Globus pallidus (tissue), 1 donor: ENCODE measurements at places on chromosomes 16 and 17.

DNA sequence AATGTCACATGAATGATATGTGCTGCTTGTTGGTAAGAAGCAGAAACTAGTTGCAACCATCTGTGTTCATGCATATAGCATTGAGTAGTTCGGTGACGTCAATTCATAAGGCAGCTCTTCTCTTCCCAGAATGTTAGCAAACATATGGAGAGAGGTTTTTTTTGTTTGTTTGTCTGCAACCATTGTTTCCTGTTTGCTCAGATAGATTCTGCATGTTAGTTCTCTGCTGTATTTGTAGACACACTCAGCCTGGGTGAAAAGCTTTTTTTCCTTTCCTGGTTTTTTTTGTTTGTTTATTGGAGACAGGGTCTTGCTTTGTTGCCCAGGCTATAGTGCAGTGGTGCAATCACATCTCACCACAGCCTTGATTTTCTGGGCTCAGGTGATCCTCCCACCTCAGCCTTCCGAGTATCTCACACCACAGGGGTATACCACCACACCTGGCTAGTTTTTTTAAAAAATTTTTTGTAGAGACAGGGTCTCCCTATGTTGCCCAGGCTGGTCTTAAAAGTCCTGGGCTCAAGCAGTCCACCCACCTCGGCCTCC lies 16.7 kb downstream of the WSB1 start:
- no peak for DNase-seq

- DNase-seq: no peak
Measured at GRCh38 chr16:4365014-4365406, 6.6 kb upstream of the VASN start.

- DNase-seq: no peak
Measured at GRCh38 chr17:36131421-36131820, 27.8 kb downstream of the CCL4 start.

GRCh38 chr17:40561871-40562611 lies 3.2 kb downstream of the CCR7 start:
- DNase-seq: no peak

DNA sequence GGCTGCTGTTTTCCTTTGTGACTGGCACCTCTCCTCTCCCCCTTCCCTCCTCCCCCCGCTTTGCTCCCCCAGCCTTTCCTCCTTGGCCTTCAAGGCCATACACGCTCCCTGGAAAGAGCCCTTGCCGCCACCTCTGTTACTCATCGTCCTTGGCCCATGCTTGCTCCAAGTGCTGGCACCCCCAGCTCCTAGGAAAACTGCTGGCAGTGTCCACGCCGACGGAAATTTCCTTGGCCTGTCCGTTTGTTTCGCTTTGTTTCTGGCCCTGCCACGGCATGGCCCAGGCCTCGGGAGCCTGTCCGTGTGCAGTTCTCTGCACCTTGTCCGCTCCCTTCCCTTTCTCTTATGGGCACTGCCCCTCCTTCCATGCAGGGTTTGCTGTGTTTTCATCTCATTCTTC lies 18.0 kb downstream of the CA5A start:
- DNase-seq: peak; percentile 29

GRCh38 chr17:45218895-45219661 lies 2.6 kb upstream of the FMNL1 start:
- peak; percentile 61 for DNase-seq

DNA sequence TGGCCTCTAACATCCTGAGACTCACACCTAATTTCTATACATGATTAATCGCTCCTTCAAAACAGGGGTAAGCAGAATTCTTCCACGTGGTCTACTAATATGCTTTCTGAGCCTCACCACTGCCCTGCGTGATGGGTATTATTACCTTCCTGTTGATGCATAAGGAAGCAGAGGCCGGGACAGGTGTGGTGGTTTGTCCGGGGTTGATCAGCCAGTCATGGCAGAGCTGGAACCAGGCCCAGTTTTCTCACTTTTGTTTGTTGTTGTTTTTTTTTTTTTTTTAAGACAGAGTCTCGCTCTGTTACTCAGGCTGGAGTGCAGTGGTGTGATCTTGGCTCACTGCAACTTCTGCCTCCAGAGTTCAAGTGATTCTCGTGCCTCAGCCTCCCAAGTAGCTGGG lies 31.2 kb downstream of the RNF135 start:
- no peak for DNase-seq

DNA sequence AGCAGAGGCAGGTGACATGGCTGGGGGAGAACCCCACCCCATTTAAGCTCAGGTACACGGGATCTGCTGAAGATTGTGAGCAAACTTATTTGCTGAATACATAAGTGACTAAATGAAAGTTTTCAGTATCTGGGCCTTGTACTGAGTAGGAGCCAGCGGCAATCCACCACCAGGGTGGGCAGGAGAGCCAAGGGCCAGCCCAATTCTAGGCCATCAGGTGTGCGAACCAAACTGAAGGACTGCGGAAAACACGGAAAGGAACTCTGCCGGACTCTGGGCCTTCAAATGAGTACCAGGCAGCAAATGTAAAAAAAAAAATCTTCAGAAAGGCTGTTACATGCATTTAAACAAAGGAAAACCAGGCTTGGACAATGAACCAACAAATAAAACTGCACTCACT lies 19.7 kb downstream of the ARHGAP17 start:
- no peak for DNase-seq

DNA sequence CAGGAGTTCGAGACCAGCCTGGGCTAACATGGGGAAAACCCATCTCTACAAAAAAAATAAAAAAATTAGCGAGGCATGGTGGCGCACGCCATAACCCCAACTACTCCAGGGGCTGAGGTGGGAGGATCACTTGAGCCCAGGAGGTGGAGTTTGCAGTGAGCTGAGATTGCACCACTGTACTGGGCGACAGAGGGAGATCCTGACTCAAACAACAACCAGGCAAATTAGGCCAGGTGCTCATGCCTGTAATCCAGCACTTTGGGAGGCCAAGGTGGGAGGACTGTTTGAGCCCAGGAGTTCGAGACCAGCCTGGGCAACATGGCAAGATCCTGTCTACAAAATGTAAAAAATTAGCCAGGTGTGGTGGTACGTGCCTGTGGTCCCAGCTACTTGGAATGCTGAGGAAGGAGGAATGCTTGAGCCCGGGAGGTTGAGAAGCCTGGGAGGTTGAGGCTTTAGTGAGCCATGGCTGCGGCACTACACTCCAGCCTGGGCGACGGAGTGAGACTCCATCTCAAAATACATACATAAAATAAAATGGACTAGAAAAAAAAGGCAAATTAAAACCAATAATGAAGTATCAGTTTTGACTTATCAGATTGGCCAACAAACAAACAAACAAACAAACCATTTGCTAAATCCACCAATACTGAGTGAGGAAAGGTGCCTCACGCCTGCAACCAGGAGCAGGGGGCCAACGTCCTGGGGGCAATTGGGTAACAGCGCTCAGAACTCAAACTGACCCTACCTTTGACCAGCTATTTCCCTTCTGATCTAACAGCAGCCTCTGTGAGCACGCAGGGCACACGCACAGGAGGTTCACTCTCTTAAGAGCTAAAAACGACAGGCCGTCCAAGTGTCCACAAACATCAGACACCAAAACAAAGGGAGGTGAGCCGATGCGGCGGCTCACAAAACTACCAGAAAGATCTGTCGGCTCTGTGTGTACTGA lies 19.4 kb upstream of the FASN start:
- DNase-seq: no peak

GRCh38 chr17:9802294-9802693 lies 10.9 kb upstream of the DHRS7C start:
- no peak for DNase-seq

DNA sequence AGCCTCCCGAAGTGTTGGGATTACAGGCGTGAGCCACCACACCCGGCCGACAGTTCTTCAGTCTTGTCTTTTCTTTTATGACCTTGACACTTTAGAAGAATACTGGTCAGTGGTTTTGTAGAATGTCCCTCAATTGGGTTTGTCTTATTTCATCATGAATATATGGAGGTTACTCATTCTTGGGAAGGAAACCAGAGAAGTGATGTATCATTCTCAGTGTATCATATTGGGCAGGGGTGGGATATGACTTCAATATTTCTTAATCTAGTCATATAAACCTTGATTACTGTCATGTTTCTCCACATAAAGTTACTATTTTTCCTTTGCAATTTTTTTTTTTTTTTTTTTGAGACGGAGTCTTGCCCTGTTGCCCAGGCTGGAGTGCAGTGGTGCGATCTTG lies 36.9 kb downstream of the SNTB2 start:
- no peak for DNase-seq

GRCh38 chr16:58218786-58219185 lies 20.9 kb upstream of the CSNK2A2 start:
- DNase-seq: no peak

- DNase-seq: no peak
Measured at GRCh38 chr17:15404106-15405057, 63.0 kb upstream of the TEKT3 start.

DNA sequence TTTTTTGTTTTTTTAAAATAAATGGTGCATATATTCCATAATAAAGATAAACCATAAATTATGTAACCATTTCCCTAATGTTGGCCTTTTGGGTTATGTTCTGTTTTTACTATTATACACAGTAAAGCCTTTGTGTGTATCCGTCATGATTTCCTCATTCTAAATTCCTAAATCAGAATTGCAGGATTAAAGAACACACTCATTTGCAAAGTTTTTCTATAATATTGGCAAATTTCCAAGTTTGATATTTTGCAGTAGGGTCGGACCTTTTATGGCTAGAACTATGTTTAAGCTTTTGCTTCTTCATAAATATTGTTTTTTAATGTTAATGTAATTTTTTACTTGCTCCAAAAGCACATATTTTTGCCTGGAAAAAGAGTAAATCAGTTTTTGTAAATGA lies 16.6 kb downstream of the GOSR1 start:
- DNase-seq: no peak

GRCh38 chr17:9522074-9522473 lies 53.5 kb downstream of the STX8 start:
- peak; percentile 54 for DNase-seq

DNA sequence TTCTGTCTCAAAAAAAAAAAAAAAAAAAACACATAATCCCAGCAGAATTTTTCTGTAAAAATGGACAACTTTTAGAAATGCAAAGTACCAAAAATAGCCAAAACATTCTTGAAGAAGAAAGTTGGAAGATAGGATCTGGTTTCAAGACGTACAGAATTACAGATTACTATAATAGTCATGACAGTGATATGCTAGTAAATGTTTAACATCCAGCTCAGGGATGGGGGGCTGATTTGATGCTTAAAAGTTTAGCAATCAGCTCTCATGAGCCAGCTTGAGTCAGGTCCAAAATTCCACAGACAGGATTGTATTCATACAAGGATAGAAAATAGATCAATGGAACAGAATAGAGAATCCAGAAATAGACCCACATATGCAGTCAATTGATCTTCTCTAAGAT lies 100.5 kb downstream of the CYB561 start:
- DNase-seq: no peak

DNA sequence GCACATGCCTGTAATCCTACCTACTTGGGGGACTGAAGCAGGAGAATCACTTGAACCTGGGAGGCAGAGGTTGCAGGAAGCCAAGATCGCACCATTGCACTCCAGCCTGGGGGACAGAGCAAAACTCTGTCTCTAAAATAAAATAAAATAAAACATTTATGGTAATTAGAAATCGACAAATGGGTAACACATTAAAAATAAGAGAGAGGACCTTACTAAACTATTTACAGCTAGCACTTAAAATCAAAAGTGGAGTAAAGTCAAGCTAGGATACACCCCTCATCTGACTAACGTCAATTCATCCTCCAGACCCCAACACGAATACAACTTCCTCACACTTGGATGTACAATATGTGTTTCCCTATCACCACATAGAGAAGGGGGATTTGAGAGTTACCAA lies 27.8 kb upstream of the RHOT1 start:
- no peak for DNase-seq

DNA sequence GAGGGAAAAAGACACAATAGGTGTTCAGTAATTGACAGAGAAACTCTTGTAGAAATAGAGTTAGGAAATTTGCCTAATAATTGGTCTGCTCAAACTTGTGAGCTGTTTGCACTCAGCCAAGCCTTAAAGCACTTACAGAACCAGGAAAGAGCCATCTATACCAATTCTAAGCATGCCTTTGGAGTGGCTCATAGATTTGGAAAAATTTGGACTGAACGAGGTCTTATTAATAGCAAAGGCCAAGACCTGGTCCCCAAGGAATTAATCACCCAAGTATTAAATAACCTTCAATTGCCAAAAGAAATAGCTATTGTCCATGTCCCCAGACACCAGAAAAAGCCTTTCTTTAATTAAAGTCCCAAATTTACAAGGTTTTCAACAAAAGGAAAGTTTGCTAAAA lies 90.3 kb downstream of the EMP2 start:
- no peak for DNase-seq

GRCh38 chr16:87854907-87855683 lies 14.2 kb downstream of the SLC7A5 start:
- no peak for DNase-seq

- no peak for DNase-seq
Measured at GRCh38 chr17:40815381-40815780, 7.0 kb downstream of the KRT10 start.

DNA sequence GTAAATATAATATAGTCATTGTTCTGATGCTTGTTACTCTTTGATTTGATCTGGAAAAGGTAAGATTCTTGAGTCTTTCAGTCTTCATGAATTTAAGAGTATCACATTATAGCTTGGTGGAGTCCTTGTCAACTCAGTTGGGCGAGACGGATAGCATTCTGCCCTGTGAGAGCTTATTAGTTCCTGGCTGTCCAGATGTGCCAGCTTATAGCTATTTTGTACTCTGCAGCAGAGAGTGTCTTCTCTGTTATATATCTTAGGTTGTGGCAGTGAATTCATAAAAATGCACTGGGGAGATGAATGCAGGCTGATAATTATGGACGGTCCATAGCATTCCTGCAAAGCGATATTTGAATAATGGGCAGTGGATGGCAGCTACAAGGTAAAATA lies 51.0 kb upstream of the CRISPLD2 start:
- no peak for DNase-seq

DNA sequence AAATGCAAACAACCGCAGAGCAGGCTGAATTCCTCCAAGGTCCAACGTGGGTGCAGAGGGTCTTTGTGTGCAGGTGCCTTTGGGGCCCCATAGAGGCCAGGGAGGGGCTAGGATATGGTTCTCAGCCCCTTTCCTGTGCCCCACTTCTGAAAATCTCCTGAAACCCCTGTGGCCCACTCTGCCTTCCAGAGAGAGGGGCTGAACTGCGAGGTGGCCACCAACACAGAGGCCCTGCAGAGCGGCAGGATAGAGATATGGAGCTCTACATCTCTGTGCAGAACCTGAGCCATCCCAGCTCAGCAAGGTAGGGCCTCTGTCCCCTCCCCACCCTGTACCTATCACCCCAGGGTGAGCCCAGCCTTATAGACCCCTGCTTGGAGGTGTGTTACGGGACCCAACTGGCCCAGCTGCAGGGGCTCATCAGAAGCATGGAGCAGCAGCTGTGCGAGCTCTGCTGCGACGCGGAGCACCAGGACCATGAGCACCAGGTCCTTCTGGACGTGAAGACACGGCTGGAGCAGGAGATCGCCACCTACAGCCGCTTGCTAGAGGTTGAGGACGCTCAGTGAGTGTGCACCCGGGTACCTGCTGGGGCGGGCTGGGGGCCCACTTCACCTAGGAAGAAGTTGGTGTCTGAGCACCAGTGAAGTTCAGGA lies 5.5 kb downstream of the USP6 start:
- DNase-seq: no peak
